Mesothelial cell of epicardium (in vitro differentiated cells): ENCODE measurements at places on chromosomes 7 and 10. TPM values are rescaled to one million over a fixed set of nuclear protein-coding genes. Genes with fewer than 3 reads are reported as not detected.
A peak's percentile ranks its signal among the peaks of the same experiment; 100 is the strongest.

DNA sequence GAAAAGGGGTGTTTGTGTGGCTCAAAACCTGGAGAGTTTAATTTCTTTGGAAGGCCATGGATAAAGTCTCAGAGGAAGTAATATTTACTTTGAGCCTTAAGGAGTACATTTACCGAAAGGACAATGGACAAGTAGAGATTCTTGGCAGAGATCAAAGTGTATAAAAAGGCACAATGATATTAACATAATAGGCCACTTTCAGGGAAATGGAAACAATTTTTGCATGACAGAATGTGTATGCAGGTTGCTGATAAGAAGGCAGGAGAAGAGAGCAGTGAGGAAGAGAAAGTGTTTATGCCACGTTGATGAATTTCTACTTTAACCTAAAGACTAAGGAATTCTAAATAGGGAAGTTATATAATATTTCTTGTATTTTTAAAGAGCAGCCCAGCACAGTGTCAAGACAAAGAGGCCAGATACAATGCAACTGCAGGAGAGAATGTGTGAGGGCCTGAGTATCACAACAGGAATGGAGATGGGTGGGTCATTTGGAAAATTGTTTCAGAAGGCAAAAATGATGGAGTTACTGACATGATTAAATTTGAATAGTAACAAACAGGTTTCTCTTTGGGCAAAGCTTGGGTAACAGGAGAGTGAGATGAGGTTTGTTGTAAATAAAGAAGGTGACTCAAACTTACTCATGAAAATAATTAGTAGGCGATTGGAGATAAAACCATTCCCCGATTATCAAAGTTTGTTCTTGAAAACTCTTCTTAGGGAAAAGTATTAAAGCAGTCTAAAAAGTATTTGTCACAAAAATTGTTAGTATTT lies 84.1 kb downstream of the THSD7A start:
- DNase-seq, result no peak
- no peak overlapping the region for H3K4me3 ChIP-seq
- no peaks in the 10 kb centered on the region for H3K4me1 ChIP-seq
- peaks cover 4% of the 10 kb centered on the region for H3K36me3 ChIP-seq
- no peaks in the 10 kb centered on the region for H3K27me3 ChIP-seq

GRCh38 chr10:69375307-69376151 lies 41.2 kb downstream of the TACR2 start:
- H3K4me1 ChIP-seq, result peaks cover 7% of the 10 kb centered on the region
- H3K4me3 ChIP-seq, result no peak overlapping the region
- H3K27me3 ChIP-seq, result no peaks in the 10 kb centered on the region
- peak overlapping the region; percentile 10 for H3K27ac ChIP-seq
- no peak for DNase-seq

DNA sequence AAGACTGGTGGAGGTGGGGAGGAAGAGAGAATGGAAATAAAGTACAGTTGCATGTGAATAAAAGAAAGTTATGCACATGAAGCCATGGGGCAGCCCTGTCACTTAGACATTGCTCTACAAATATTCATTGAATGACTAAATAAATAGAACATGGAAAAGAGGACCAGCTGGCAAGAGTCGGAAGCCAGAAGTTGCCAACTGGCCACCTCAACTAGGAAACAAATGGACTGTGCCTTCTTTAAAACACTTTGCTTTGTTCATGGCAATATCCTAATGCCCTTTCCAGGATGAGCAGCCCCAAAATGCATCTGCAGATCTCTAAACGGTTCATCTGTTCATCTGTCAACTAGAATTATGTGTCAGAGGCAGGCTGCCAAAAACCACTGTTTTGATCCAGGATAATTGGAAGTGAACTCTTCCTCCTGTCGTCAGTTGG lies 157.3 kb downstream of the NOC3L start:
- peaks cover 10% of the 10 kb centered on the region for H3K4me1 ChIP-seq
- peaks cover 21% of the 10 kb centered on the region for H3K27me3 ChIP-seq
- H3K36me3 ChIP-seq, result no peaks in the 10 kb centered on the region
- H3K4me3 ChIP-seq, result no peak overlapping the region

- H3K27me3 ChIP-seq, result no peaks in the 10 kb centered on the region
- no peak overlapping the region for H3K27ac ChIP-seq
- H3K36me3 ChIP-seq, result peaks cover 12% of the 10 kb centered on the region
- no peaks in the 10 kb centered on the region for H3K4me1 ChIP-seq
- DNase-seq, result no peak
- no peak overlapping the region for H3K4me3 ChIP-seq
Observed at GRCh38 chr7:138237995-138238394, 161.7 kb downstream of the AKR1D1 start.

DNA sequence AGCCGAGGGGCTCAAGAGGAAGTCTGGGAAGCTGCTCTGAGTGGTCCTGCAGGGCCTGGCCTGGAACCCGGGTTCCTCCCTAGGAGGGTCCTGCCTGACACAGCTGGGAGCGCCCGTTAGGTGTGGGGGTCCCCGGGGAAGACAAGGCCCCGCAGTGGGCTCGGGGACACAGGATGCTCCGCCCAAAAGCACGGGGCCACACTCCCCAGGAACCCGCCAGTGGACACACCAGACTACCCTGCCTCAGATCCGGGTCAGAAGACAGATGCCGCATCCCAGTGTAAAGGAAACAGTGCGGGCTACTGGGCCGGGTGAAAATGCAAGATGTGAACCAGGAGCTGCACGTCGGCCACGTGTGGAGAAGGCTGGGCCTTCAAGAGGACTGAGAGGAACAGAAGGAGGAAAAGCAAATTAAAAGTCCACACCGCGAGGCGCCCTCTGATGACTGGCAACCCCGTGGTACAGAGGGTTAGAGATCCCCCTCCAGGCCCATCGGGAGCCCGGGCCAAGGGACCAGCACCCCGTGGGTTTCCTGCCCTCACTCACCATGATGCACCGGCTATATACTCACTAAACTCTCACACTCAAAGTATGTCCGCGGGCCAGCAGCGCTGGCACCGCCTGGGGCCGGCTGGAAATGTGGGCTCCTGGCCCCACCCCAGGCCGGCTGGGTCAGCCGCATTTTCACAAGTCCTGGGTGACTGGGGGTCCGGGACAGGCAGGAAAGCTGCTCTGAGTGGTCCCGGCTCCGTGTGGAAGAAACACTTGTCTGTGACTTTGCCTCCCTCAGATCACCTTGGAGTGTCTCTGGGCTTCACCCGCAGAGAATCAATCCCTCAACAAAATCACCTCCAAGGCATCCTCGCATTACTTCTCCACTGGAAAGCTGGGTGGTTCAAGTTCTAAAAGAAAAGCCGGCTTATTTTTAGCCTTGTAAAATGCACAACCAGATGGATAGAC lies 6.1 kb downstream of the STK32C start:
- peaks cover 82% of the 10 kb centered on the region for H3K27me3 ChIP-seq
- no peak overlapping the region for H3K27ac ChIP-seq
- H3K4me1 ChIP-seq, result no peaks in the 10 kb centered on the region
- H3K36me3 ChIP-seq, result peaks cover 3% of the 10 kb centered on the region
- no peak overlapping the region for H3K4me3 ChIP-seq

GRCh38 chr7:33287738-33288137 lies 158.4 kb downstream of the BBS9 start:
- H3K27ac ChIP-seq, result no peak overlapping the region
- DNase-seq, result no peak
- H3K4me1 ChIP-seq, result no peaks in the 10 kb centered on the region
- H3K4me3 ChIP-seq, result no peak overlapping the region
- peaks cover 17% of the 10 kb centered on the region for H3K36me3 ChIP-seq

DNA sequence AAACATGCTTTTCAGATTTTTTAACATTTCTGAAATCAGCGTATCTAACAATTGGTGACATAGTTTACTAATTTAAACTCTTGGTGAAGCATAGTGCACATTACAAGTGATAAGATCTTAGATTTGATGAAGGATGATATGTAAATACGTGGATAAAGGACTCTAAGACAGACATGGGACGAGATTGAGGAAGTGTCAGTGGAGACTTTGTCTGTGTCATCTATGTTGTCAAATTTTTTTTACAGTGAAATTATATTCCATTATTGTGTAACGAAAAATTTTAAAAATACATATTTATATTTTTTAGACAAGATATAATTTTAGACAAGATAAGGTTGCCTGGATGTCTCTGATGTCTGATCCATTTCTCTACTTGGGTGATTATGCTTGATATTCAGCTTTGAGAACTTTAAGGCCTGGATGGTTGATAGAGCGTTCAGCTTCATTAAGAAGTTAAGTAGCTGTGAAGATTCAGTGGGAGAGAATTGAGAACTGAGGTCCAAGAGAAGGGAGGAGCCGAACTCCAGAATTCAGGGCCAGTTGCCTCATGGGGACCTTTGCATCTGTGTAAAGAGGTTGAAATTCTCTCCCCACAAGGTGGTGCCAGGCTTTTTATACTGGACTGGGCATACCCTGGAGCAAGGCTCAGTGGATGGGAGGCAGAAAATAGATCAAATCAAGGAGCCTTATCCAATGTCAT lies 62.7 kb downstream of the KAT6B start:
- H3K4me1 ChIP-seq, result peaks cover 37% of the 10 kb centered on the region
- H3K27me3 ChIP-seq, result no peaks in the 10 kb centered on the region
- DNase-seq, result no peak
- no peaks in the 10 kb centered on the region for H3K36me3 ChIP-seq

- H3K36me3 ChIP-seq, result no peaks in the 10 kb centered on the region
- H3K27ac ChIP-seq, result no peak overlapping the region
- no peak for DNase-seq
Observed at GRCh38 chr10:79077488-79078173, 8.9 kb downstream of the ZMIZ1 start.

DNA sequence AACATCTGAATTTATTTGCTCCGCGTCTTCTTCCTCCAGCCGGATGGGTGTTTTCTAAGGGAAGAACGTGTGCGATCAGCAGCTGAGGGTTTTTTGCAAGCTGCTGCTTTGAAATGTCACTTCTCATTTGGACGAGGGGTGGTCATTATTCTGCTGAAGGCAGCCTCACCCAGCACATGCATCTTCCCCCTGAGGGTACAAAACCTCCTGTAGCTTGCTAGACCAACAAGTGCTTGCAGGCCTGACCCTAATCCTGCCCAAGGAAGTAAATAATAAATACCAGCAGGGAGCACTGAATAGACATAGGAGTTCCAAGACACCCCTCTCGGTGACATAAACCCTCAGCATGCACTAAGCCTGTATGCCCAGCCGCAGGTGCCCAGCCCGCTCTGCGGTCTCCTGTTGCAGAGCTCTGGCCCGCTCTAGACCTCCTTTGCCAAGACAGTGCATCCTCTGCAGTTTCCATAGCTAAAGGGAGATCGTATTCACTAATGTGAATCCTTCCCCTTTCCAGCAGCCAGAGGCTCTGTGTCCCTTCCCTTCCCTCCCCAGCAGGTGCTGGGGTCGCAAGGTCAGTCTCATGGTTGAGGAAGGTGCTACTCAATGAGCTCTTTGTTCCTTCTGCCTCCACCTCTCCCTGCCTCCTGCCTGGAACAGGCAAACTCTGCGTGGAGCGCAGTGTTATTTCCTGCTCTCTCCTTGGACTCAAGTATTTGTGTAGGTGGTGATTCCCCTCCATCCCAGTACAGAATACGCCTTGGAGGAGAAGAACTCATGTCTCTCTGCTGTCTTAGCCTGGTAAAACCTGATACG lies 36.6 kb downstream of the SBDS start:
- no peaks in the 10 kb centered on the region for H3K27me3 ChIP-seq
- DNase-seq, result no peak
- no peaks in the 10 kb centered on the region for H3K4me1 ChIP-seq
- H3K36me3 ChIP-seq, result peaks cover 40% of the 10 kb centered on the region
- no peak overlapping the region for H3K4me3 ChIP-seq

Gene BMI1
- total RNA-seq, result 45.2 to 52.3 TPM (median 52.1 TPM) in 3 replicates
